ENCODE measurements at places on chromosomes 2 and 18.
A peak's percentile ranks its signal among the peaks of the same experiment; 100 is the strongest.

- peak; percentile 26 for DNase-seq
Measured at GRCh38 chr2:101149241-101150192, 1.7 kb downstream of the TBC1D8 start.

- no peak for DNase-seq
Measured at GRCh38 chr2:71894261-71894660, 253.4 kb downstream of the CYP26B1 start.

- no peak for DNase-seq
Measured at GRCh38 chr2:9554921-9555296, 721 bp downstream of the ADAM17 start.

DNA sequence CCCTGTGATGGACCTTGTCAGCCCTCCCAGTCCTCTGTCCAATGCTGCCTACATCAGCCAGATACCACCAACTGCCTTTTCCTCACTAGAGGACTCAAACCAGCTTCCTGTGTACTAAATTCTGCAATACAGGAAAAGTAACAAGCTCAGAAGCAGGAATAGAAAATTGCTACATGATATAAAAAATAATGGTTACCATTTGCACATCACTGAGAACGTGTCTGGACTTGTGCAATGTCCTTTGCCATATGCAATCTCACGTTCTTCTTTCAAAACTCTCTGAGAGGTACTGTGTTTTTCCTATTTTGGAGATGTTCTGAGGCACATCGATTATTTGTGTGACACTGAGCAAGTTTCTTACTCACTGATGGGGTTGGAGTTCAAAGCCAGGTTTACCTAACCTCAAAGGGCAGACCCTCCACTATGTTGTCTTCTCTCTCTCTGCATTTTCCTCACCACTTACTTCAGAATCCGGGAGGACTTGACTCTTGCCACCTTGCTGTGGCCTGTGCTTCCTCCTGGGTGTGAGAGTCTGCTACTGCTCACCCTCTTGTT lies 12.1 kb downstream of the UPP2 start:
- no peak for DNase-seq

DNA sequence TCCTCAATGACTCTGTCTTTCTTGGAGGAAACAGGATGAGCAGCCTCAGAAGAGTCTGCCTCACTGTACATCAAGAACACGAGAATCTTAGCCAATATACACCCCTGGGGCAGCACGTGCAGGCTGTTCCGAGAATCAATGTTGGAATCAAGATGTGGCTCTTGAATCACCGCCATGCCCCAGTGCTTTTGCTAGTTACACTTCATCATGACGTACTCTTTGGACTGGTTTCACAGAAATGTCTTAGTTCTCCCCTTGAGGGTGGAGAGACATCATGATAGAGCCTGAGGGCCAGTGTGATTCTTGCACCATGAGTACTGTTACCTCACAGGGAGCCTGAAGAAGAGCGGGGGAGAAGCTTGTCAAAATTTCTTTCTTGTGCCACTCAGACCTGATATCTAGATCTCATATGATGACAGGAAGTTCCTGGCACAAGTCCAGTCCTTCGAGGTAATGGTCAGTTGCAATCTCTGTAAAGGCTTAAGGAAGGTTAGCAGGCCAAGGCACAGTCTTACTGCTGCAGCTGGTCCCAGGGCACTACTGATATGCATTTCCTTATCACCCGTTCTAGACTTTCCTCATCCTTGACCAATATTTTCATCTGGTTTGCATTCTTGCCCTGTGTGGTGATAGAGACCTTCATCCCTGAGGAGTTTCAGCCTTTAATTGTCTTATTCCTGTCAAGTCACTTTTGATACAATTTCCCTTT lies 28.2 kb upstream of the STAT4 start:
- DNase-seq: no peak

- DNase-seq: no peak
Measured at GRCh38 chr18:12656938-12657683, 796 bp downstream of the SPIRE1 start.

GRCh38 chr2:200778038-200778437 lies 33.7 kb upstream of the BZW1 start:
- DNase-seq: no peak

DNA sequence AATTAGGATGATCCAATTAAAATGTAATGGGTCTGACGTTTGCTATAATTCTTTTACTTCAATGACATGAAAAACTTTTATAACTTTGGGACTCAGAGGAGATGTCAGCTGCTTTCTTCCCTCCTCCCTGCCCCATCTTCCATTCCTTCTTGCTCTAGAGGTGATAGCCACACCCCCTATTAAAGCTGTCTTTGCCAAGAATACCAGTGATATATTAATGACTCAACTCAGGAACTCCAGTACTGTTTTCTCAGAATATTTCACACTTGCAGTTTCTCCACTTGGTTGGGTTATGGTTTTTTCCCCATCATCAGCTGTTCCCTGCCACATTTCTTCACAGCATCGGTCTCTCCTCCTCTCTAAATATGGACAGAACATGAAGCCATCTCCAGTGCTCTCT lies 184.0 kb downstream of the KCNE4 start:
- no peak for DNase-seq

GRCh38 chr2:120546048-120546864 lies 189.4 kb upstream of the GLI2 start:
- no peak for DNase-seq

GRCh38 chr2:201858281-201859184 lies 52.2 kb downstream of the CDK15 start:
- DNase-seq: no peak

- DNase-seq: peak; percentile 84
Measured at GRCh38 chr2:217054791-217055190, 194.9 kb upstream of the TNP1 start.

GRCh38 chr2:204973616-204974015 lies 428.3 kb downstream of the PARD3B start:
- DNase-seq: no peak
